ENCODE measurements at places on chromosomes 2 and 18. TPM values are rescaled to one million over a fixed set of nuclear protein-coding genes. Genes with fewer than 3 reads are reported as not detected.

GRCh38 chr2:143968360-143968759 is 551.6 kb downstream of the ZEB2 start:
- DNase-seq, result no peak

The CDH7 gene
- not detected for total RNA-seq

GRCh38 chr2:70123051-70123828 is 36.0 kb downstream of the PCBP1 start:
- no peak for DNase-seq

The TNS1 gene
- 1,836 TPM for total RNA-seq

The AP1S3 gene
- 3.0 TPM for total RNA-seq

GRCh38 chr2:108611021-108611420 is 76.8 kb downstream of the LIMS1 start:
- no peak for DNase-seq

- no peak for DNase-seq
Observed at GRCh38 chr2:80365762-80366161, 61.2 kb upstream of the LRRTM1 start.

The PLEKHA3 gene
- total RNA-seq, result 9.7 TPM

DNA sequence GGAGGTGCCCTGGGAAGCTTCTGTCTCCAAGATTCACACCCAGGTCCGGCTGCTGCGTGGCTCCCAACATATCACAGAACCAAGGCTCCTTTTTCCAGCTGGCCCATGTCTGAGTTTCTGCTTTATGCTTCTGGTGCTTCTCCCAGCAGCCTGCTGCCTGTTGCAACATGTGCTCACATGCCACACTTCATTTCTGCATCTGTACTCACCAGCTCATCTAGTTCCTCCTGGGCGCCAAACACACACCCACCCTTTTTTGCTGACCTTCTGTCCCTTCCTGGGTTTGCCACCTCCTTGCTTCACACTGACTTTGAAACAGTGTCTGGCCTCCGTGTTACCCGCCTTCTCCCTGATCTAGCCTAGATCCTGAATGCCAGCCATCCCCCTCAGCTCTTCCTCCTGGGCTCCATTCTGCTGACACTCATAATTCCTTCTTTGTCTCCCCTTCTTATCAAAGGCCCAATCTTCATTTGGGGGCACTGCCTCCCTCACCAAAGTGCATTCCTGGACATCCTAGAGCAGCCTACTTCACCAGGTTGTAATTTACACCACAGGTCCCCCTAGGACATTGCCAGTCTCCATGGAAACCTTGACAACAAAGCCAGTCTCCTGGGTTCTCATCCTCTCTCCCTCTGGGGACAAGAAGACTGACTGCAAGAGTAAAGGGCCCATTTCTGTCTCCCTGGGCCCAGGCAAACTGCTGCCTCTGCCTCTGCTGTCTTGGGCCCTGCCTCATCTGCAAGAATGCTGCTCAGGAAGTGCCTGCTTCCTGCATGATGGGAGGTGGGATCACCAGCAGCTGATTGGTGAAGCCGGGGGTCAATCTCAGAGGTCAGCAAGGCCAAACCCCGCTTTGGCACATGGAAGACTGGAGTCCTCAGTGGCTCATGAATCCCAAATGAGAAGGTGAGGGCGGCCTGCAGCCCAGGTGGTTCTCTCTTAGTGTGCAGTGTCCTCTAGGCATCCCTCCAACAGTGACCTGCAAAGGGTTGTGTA is 13.9 kb upstream of the PROM2 start:
- DNase-seq, result no peak

DNA sequence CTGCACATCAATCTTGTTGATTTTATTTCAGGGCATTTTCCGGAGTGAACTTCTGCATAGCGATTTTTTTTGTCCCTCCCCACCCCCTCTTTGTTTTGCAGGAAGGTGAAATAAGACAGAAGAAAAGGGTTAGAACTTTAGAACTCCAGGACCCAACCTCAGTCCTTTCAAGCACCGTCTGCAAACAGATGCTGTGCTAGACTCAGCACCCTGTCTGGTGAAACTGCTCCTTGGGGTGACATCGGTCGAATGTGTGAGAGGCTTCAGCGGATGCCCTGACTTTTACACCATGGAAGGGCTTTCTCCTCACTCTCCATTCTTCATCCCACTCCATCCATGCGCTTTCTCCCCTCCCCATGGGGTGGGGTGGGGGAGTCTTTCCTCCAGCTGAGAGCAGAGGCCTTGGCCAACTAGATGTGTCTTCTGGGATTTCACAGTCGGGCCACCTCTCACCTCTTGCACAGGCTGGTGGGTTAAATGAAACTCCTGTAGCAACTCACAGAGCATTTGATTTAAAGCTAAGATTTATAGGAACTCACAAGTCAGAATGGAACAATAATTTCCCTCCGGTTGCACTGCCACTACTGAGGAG is 43.3 kb upstream of the EDAR start:
- no peak for DNase-seq

The UGT1A3 gene
- not detected for total RNA-seq

GRCh38 chr18:34942975-34943374 is 98.2 kb upstream of the MAPRE2 start:
- DNase-seq, result no peak

The CYB5A gene
- 57.0 TPM for total RNA-seq

DNA sequence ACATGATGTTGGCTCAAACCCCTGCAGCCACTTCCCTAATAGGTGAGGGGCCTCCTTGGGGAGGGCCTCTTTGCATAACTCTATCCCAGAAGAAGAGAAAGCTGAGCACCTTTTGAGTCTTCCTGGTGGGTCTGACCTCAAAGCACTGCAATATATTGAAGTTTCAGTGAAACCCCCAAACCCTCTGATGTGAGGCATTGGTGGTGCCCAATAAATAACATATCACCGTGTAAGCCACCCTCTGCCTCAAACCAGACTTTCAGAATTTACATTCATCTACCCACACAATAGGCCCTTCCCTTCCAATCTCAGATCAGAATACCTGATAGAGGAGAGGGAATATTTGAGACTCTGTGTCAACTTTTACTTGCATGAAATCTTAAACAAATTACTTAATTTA is 142.8 kb upstream of the STK17B start:
- no peak for DNase-seq

GRCh38 chr2:128346291-128347170 is 27.9 kb upstream of the HS6ST1 start:
- no peak for DNase-seq

- no peak for DNase-seq
Observed at GRCh38 chr2:64624108-64624610, 29.6 kb downstream of the SERTAD2 start.

GRCh38 chr18:25180973-25181548 is 170.9 kb downstream of the ZNF521 start:
- DNase-seq, result no peak

- DNase-seq, result no peak
Observed at GRCh38 chr2:151891566-151892194, 63.5 kb upstream of the ARL5A start.

DNA sequence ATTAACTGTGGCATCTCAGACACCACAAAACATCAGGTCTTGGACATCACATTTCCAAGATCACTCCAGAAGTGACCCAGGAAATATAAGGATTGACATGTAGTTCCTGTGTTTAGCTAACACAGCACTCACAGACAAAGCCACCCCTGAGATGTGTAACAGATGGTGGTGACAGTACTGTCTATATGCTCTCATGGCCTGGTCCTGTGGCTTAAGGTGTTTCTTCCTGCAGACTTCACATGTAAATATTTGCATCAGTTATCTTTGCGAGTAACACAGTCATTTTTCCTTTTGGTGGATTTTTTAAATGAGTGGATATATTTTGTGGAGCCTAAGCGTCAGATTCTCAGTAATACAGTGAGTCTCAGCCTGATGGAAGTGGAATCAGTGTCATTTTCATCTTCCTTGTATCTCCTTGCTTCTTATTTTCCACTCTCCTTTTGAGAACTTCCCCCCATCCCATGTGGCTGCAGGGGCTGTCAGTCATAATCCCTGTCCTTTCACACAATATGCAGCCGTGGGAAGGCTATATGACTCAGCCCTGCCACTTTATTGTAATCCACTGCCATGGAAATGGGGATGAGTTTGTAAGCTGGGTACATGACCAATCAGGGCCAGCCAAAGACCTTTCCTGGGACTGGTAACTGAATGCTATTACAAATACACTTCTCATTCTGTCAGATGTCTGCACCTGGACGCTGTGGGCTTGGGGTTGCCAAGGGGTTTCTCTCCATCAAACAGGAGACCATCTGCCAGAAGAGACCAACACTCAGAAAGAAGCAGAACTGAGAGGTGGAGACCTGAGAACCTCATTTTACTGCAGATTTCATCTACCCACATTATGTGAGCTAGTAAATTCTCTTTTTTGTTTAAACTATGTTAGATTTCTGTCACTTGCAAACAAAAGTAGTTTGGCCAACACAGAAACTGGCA is 74.3 kb downstream of the ICOS start:
- no peak for DNase-seq

GRCh38 chr2:31161637-31162036 is 23.4 kb upstream of the GALNT14 start:
- DNase-seq, result no peak

The POTEC gene
- total RNA-seq, result not detected

DNA sequence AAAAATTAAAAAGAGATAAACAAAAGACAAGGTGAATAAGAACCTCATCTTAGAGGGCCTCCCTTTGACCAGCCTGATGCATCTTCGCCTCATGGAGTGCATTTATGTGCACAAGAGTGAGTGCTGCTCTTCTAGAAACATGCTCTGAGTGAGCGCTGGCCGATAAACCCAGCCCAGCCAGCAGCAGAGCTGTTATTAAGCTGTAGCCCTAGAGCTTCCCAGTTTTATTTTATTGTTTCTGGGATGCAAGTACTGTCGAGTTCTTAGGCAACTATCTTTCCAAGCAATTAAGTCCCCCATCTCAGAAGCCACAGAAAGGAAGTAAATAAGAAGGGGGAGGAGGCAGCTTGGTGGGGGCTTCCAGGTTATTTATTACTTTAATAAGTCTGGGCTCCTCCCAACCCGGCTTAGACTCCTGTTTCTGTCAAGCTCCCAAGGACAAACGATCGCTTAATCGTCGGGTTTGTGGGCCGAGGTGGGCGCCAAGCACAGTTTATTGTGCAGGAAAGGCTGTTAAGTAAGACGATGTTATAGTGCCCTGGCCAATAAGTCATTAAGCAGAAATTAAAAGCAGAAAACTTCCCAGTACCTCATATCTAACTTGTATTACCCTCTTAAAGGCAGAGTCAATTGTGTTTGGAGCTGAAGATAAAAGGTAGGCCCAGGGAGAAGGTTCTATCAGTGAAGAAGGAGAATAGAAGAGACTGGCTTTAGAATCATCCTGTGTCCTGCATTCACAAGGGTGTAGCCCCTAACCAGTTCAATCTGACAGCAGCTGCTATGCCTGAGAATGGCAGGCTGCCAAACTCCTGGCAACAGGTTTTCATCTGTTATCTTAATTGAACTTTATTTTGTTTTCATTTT is 176.3 kb downstream of the PIK3C3 start:
- no peak for DNase-seq

- DNase-seq, result no peak
Observed at GRCh38 chr2:69570474-69570873, 73.1 kb downstream of the AAK1 start.

DNA sequence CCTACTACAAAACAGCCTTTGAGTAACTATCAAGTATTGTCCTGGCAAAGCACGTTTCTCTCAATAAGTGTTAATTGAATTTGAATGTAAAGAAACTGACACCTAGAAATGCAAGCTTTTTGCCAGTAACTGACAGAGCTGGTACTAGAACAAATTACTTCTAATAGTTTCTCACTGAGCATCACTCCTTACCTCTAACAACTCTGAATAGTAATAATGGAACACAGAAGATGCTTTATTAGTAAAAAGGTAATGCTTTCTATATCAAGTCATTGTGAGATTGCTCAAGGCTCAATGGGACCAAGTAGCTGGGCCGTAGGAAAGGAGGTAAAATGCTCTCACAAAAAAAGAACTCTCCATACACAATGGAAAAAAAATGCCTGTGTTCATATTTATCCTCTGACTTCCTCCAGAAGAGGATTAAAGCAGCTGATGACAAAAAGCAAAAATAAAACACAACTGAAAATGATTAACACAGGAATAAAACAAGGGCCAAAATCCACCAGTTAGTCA is 11.8 kb downstream of the RASGRP3 start:
- no peak for DNase-seq

The GKN2 gene
- total RNA-seq, result not detected

The CRYGC gene
- total RNA-seq, result not detected

GRCh38 chr2:221074238-221074637 is 497.9 kb downstream of the EPHA4 start:
- no peak for DNase-seq

GRCh38 chr2:191030521-191031154 is 16.7 kb upstream of the STAT1 start:
- no peak for DNase-seq

The ANKRD30B gene
- total RNA-seq, result not detected

DNA sequence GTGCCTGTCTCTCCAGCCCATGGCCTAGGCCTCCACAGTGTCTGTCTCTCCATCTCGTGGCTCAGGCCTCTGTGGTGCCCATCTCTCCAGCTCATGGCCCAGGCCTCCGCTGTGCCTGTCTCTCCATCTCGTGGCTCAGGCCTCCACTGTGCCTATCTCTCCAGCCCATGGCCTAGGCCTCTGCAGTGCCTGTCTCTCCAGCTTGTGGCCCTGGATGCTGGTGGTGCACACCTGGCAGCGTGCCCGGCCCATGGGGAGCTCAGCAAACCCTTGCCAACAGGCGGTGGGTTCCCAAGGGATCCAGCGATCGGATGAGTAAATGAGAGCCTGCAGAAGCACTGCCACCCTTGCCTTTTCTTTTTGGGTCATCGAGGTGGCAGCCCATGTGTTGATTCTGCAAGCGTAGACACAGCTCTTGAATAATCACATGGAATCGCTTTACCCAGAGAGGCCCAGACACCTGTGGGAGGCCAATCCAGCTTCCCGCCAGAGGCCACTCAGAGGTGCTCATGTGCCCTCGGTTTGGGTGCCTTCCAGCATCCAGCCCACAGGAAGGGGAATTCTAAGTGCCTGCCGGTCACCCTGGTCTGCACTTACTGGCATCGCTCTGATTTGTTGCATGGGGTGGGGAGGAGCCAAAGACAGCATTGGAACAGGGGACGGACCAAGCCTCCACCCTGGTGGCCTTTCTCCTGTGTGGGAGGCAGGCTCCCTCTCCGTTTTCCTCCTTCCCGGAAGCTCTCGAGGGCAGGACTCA is 101.8 kb upstream of the HDAC4 start:
- no peak for DNase-seq

DNA sequence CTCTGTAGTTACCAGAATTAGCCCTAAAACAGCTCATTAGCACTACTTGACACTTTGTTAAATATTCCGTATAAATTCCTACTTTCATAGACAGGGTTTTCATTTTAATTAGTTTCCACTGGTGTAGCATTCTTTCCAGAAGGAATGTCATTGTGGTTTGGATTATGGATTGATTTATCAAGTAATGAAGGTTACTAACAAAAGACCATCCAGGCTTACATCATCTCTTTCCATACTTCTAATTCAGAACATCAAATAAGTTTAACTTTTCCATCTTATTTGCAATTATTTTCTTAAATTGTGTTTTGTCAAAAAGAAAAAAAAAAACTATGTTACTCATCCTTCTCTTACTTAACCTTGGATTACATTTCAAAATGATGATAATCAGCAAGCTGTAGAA is 231.8 kb upstream of the SPOPL start:
- no peak for DNase-seq

- DNase-seq, result no peak
Observed at GRCh38 chr18:3593381-3593903, 143.5 kb downstream of the TGIF1 start.

The IL37 gene
- total RNA-seq, result not detected

Data from thoracic aorta (tissue), 2 donors.